Substantia nigra (tissue), 51 donors: ENCODE measurements at places on chromosomes 2 and 18.
A peak's percentile ranks its signal among the peaks of the same experiment; 100 is the strongest.

DNA sequence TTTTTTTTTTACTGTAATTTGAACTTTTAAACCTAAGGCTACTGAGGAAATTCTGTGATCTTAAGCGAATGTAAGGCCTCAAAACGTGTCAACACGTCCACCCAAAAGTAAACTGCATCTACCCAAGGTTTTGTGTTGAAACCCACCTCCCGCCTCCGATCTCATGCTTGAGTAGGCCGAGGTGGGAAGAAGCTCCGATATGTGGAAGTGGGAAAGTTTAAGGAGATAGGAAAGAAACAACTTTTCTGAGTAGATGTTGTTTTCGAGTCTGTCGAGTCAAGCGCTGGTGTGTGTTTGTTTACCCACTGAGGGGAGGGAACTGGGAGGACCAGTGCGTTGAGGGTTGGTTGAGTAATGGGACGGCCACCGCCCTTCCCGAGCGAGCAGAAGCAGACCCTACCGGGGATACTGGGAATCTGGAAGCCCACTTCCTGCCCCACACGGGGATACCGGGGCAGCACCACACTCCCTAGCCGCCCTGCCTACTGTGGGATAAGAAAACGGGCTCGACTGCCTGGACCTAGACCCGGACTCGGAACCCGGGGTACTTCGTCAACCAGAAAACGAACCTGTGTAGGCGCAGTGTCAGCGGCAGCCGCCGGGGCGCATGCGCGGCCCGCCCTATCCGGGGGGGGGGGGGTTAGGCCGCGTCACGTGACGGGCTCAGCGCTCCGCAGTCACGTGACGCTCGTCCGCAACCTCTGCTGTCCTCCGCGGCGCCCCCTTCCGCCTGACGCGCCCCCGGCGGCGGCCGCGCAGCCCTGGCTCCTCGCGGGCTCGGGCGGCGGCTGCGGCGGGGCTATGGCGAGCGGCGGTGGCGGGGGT lies at the start of gene RETREG2:
Gene RETREG2, plus strand, starts transcription at position 724 of the 825 bp plus-strand sequence. Its CDS starts 78 bp downstream, at position 802.
- peak; percentile 59 for DNase-seq

GRCh38 chr2:229715895-229716507 lies 1.6 kb upstream of the DNER start:
- peak; percentile 13 for DNase-seq

GRCh38 chr2:198162276-198162675 lies 357.9 kb downstream of the PLCL1 start:
- DNase-seq, result no peak

- DNase-seq, result no peak
Measured at GRCh38 chr18:73079920-73080319, 212.1 kb upstream of the NETO1 start.

GRCh38 chr2:184413221-184413620 lies 185.1 kb upstream of the ZNF804A start:
- no peak for DNase-seq

- DNase-seq, result no peak
Measured at GRCh38 chr2:201862843-201863242, 56.5 kb downstream of the CDK15 start.
